ENCODE measurements at places on chromosomes 12 and 14.

GRCh38 chr12:102300824-102301461 is 103.3 kb upstream of the PMCH start:
- DNase-seq = peak; percentile 57

DNA sequence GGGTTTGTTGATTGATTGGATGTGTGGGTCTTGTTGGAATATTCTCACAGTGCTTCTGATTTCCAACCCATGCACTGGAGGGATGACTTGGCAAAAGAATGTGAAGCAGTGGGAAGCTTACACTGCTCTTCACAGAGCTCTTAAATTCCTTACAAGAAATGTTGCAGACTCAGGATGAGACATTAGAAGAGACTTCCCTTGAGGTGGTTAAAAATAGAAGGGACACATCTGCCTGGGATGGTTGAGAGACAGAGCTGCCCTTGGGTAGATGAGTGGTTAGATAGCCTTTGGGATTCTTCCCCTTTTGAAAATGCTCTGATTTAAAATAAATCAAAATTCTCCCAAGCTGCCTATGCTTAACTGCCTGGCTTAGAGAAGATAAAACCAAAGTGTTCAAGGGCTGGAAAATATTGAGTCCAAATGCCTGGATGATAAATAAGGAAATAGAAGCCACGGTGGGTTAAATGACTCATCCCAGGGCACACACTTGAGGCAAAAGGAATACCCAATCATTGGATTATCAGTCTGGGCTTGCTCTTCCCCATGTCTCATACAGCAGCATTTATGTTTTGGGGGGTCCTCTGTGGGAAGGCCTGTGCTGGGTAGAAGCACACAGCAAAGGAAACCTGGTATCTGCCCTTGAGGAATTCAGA is 264.3 kb downstream of the AKAP6 start:
- DNase-seq = no peak

GRCh38 chr14:103348154-103348553 is 14.1 kb downstream of the EIF5 start:
- DNase-seq = no peak

DNA sequence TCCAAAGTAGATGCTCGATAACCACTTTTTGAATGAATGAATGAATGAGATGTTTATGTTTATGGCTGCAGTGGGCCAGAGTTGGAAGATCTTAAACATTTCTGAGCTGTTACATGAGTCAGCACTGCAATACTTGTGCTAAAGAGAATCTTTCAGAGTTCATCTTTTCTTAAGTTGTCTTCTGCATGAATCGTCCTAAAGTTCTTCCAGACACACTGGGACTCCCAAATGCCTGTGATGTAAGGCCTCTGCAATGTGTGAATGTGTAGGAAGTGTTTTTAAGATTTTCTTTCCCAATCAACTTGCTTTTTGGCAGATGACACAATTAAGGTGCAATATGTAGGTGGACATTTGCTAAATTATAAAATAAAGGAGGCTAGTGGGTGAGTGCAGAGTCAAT is 50.3 kb upstream of the TRIM9 start:
- no peak for DNase-seq

- no peak for DNase-seq
These were observed 185.8 kb upstream of the FKBP4 start for GRCh38 chr12:2609020-2609419.

GRCh38 chr12:53174881-53175491 is 5.5 kb upstream of the ZNF740 start:
- no peak for DNase-seq

GRCh38 chr14:32697704-32698103 is 241.0 kb upstream of the NPAS3 start:
- no peak for DNase-seq

DNA sequence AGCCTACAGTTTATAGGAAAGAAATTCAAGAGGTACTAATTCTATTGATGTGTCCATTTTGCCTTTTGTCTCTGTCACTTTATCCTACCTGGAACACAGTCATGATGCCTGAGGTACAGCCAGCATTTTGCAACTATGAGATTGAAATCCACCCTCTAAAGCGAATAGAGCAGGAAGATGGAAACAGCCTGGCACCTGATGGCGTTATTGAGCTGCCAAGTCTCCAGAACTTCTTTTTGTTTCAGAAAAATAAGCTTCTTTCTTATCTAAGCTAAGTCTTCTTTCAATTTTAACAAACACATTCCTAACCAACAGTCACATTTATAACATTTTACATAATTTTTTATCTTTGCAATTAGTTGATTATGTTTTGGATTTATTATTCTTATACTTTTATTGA is 182.1 kb downstream of the PAWR start:
- no peak for DNase-seq

DNA sequence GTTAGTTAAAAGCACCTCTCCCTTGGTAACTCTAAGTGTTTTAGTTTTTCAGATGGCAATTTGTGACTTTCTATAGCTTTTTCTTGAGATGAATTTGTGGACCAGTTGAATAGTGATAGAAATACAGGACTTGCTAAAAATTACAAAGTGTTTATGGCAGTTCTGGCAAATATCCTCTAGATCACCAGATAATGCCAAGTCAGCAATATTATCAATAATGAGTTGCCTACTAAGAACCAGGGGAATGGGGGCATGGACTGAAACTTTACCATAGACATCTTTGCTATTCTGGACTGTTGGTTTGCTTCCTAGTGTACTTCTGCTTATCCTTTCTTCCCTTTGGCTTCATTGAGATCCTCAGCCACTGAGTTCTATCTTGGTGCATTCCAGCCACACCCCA is 584.2 kb downstream of the DIO2 start:
- DNase-seq = no peak

DNA sequence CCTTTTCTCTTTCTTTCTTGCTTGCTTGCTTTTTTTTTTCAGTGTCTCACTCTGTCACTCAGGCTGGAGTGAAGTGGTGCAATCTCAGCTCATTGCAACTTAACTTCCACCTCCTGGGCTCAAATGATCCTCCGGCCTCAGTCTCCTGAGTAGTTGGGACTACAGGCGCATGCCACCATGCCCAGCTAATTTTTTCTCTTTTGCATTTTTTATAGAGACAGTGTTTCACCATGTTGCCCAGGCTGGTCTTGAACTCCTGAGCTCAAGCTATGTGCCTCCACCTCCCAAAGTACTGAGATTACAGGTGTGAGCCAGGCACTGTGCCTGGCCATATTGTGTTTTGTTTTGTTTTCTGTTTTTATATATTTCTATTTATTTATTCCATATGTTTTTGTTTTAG is 461.0 kb downstream of the ADAMTS20 start:
- DNase-seq = no peak

GRCh38 chr14:46663382-46663781 is 11.8 kb upstream of the RPL10L start:
- DNase-seq = no peak

GRCh38 chr14:68333262-68333661 is 459.6 kb downstream of the ZFP36L1 start:
- DNase-seq = no peak

- no peak for DNase-seq
These were observed 193.9 kb upstream of the PLXNC1 start for GRCh38 chr12:93954166-93955112.

- DNase-seq = no peak
These were observed 118.8 kb downstream of the FSCB start for GRCh38 chr14:44388306-44388705.

DNA sequence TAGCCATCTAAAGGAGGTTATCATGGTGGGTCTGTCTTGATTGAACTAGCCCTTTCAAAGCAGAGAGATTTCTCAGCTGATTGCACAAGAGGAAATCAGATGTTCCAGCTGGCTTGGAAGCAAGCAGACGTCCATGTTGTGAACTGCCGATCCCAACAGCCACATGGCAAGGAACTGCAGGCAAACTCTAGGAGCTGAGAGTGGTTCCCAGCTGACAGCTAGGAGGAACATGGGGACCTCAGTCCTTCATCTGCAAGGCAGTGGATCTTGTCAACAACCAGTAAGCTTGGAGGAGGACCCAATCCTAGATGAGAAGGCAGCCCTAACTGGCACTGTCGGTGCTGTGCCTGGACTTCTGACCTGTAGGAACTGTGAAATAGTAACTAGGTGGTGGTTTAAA is 7.7 kb downstream of the ACVR1B start:
- DNase-seq = no peak

GRCh38 chr14:51095854-51096823 is 1.2 kb upstream of the TRIM9 start:
- DNase-seq = no peak

DNA sequence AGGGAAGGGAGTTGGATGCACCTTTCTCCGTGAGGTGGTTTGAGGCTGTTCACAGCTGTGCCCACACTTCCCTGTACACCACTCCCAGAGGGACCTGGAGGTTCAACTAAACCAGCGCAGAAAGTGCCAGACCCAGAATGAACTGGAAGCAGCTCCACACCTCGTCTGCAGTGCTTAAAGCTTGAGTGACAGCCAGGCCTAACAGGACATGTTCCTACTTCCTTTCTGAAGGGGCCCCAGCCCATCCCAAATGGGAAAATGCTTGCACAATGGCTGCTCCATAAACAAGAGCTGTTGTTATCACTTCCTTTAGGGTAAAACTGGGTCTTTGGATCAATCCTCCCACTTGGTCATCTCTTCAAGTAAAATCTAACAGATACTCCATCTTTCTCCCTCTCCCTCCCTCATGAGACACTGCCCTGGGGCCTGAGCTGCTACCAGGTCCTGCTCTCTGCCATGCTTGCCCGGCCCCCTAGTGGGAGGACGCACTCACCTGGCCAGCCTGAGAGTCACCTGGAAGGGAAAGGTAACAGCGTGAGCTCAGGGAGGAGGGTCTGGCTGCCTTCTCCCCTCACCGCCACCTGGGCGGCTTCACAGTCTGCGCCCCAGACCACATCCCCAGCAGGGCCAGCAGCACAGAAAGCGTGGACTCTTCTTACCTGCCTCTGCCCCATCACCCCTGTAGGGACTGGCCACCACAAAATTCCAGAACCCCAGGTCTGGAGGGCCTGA is 33.5 kb downstream of the ISCA2 start:
- DNase-seq = no peak

DNA sequence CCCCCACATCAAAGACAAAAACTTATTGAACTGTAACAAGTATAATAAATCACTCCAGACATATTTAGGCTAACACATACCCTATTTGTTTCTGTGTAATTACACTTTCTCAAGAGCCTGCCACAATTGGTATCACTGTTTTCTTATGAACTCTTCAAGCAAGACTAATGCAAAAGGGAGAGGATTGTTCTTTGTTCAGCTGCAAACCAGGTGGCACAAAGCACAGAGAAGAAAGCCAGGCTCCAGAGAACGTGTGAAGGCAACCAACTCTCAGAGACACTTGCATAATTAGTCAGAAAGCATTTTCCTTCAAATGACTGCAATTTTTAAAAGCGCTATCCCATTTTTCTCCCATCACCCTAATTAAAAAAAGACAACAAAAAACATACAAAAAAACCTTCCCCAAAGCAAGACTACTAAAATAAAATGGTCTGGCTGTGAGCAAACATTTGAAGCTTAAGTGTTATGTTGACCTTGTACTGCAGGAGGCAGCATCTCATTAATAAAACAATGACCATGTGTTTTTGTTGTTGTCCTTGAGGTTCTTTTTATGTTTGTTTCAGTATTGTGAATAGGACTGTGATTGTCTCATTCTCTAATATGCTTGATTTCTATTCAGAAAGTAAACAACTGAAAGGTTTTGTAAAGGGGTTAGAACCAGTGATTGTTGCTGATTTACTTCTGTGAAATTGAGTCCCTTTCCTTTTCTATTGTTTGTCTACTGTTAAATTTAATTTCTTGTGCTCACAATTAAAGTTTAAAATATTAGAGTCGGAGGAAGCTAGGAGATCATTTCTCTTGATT is 452.7 kb upstream of the PDE3A start:
- DNase-seq = no peak

- DNase-seq = no peak
These were observed 33.4 kb upstream of the TMTC1 start for GRCh38 chr12:29816874-29817725.

- DNase-seq = peak; percentile 54
These were observed 1.9 kb downstream of the BCL7A start for GRCh38 chr12:122023339-122024131.

DNA sequence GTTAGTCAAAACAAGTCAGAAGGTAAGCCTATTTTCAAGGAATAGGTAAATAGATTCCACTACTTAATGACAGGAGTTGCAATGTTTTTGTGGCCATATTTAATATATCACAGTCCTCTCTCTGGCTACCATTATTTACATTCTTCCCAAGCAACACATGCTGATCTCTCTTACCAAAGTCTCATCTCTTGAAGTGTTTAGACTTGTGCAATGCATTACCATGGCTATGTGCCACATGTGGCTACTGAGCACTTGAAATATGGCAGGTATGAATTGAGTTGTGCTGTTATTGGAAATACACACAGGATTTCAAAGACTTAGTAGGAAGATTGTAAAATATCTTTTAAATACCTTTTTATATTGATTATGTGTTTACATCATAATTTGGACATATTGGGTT is 262.4 kb upstream of the PDE3A start:
- DNase-seq = no peak

DNA sequence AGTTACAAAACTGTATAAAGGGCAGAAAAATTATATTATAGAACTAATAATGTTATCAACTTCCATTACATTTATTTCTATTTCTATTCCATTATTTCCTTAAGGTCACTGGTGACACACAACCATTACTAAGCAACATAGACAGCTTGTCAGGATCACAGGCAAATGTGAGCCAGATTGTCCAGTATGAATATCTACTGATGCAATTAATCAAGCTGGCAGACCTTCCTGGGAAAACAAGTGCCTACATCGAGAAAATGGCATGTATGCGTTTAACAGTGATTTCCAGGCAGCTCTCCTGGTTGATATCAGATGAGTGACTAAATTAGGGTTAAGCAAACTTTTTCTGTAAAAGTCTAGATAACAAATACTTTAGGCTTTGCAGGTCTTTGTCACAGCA is 36.9 kb upstream of the TSPAN8 start:
- DNase-seq = no peak

GRCh38 chr12:104975587-104976343 is 10.4 kb upstream of the NOPCHAP1 start:
- no peak for DNase-seq

DNA sequence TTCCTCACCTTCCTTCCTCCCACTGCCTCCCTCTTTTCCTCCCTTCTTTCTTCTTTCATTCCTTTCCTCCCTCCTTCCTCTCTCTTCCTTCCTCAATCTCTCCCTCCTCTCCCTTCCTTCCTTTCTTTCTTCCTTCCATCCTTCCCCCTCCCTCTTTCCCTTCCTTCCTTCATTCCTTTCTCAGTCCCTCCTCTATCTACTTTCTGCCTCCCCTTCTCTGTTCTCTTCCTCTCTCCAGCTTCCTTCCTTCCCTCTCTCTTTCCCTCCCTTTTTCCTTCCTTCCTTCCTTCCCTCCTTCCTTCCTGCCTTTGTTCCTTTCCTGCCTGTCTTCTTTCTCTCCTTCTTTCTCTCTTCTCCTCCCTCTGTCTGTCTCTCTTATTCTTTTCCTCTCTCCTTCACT is 16.1 kb downstream of the ASCL1 start:
- no peak for DNase-seq

Measured in stimulated activated effector memory CD8-positive, alpha-beta T cell treated with anti-CD3 and anti-CD28 coated beads, Interleukin-12 subunit alpha, Interleukin-12 subunit beta, amount 100 ng/mL, for 72 hours (primary cell).